ENCODE measurements at places on chromosomes 13 and 19.

- DNase-seq: no peak
These were observed 20.3 kb downstream of the SPATA13 start for GRCh38 chr13:24180750-24181377.

DNA sequence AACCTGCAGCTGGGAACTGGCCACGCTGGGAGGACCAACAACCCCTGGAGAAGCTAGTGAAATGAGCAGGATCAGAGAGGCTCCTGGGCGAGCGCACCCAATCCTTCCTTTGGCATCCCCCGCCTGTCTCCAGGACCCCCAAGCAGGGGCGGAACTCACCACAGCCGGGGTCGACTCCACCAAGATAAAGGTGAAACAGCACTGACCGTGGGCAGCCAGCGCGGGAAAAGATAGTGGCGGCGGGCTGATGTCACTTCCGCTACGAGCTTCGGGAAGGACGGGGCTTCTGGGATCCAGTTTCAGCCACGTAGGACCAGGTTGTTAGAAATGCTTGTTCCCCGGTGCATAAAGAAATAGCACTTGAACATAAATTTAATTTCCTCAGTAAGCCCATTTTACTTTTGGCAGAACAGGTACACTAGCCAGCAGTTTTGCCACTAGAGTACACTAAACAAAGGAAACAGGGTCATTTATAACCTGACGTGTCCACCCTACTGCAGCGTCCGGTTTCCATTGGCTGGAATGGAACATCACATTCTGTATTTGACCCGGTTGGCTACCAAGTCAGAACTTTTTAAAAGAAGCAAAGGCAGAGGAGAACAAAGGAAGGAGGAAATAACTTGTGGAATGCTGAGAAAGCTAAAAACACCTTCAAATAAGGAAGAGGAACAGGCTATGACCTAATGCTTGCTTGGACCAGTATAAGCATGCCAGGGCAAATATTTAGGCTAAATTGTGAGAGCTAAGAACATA lies 25.5 kb upstream of the ZNF562 start:
- DNase-seq: no peak

DNA sequence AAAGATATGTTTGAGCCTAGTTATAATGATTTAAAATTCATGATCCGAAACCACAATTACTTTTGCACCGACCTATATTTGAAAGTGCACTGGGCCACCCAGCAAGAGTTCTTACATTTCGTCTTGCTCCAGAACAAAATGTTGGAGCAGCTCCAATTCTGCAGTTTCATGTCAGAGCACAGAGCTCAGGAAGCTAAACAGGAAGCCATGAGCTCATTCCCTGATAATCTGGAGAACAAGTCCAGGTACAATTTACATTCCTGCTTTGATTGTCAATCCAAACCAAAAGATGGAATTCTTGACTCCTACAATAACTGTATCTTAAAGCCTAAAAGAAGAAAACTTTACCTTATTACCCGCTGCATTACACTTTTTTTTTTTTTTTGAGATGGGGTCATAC lies 131.8 kb downstream of the KCTD12 start:
- no peak for DNase-seq

DNA sequence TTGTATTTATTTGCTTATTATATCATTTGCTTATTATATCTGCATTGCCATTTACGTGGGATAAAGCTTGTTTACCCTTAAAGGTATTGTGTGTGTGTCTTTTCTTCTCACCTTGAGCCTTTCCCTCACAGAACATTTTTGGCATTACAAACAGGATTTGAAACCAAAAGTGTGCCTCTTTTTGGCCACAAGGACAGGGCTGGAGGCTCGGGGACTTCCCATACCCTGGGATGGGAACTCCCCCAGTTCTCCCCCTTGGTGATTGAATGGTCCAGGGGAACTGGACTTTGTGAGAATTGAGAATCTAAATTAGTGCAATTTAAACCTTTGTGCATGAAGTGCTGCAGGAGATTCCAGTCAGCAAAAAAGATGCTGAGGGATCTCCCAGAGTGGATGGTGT lies 2.4 kb upstream of the ZNF506 start:
- no peak for DNase-seq

DNA sequence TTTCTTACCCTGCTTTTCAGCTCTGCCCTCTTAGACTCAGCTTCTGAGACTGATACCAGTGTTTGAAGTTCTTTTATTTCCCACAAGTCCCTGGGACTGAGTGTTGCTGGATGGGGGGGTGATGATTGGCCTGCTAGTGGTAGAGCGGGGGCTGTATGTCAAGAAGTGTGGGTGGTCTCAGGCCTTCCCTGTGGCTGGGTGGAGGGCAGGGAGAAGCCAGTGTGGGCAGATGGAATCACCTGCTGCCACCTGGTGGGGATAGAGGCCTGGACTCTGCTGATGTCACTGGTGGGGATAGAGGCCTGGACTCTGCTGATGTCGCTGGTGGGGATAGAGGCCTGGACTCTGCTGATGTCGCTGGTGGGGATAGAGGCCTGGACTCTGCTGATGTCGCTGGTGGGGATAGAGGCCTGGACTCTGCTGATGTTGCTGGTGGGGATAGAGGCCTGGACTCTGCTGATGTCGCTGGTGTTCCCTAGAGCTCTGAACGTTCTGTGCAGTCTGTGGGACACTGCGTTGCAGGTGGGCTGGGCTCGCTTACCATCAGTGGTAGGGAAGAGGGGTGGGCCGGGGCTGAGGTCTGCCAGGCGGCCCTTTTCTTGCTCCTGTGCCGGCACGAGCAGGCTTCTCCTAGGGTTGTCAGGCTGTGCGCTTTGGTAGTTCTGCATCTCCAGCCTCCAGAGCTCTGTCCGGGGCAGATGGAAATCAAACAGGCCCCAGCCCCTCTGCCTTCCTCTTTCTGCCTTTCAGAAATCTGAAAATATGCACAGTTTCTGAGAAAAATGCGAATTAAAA lies 101.3 kb downstream of the ARHGEF7 start:
- peak; percentile 15 for DNase-seq

- DNase-seq: no peak
These were observed 16.5 kb upstream of the ERCC1 start for GRCh38 chr19:45440259-45440638.

GRCh38 chr13:46211116-46211482 lies 629 bp upstream of the LRRC63 start:
- DNase-seq: no peak

DNA sequence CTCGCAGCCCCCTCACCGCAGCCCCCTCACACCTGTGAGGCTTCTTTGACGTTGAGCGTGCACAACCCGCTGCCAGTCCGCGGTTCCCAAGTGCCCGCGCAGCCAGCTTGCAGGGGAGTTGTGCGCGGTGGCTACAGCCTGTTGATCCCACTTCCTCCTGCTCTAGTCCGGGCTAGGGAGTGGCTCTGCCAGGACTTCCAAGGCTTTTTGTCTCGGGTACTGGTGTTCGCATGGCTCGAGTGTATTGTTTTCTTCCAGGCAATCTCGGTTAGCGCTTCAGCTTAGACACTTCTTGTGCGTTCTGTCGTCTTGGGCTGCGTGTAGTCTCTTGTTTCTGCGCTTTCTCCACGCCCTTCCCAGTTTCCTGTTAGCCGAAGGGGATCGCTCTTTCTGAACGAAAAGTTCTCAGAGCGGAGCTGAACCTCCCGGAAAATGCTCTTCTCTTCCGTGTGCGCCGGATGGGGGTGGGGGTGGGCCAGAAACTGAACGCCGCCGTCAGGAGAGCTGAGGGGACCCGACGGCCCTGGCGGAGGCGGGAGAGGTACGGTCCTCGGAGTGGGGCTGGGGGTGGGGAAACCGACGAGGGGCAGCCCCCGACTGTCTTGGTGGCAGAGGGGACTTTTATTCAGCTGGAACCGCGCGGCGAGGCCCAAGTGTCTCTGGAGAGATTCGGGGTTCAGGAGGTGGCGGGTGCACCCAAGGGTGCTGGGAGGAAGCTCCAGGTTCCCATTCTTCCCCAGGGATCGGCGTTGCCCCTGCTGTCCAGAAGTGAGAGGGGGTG lies 697 bp upstream of the DGKH start:
- no peak for DNase-seq

GRCh38 chr13:21152251-21152899 lies 24.0 kb downstream of the SKA3 start:
- no peak for DNase-seq

DNA sequence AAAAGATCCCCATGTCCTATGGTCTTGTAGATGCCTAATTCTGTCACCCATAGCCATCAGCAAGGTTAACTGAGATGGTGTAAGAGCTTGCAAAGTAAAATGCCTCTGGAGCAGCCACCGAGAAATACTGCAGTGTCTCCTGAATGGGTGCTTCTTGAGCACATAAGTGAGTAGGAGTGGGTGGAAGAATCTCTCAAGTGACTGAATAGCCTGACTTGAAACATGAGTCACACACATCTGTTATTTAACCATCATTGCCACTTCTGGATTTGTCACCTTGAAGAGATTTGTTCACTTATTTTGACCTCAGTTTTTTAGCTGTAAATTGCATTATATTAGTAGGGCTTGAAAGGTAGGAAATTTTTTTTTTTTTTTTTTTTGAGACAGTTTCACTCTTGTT lies 2.3 kb downstream of the ZNF714 start:
- DNase-seq: no peak

- no peak for DNase-seq
These were observed 40.4 kb downstream of the SACS start for GRCh38 chr13:23392925-23393645.

GRCh38 chr13:99600318-99600717 lies 99.0 kb downstream of the TM9SF2 start:
- no peak for DNase-seq

Measured in stimulated activated CD8-positive, alpha-beta memory T cell treated with anti-CD3 and anti-CD28 coated beads, Interleukin-12 subunit alpha, Interleukin-12 subunit beta, amount 100 ng/mL, for 4 hours (primary cell).